T-helper 17 cell (primary cell): ENCODE measurements at places on chromosomes 12 and 14. TPM values are rescaled to one million over a fixed set of nuclear protein-coding genes. Genes with fewer than 3 reads are reported as not detected.

EFS gene
- total RNA-seq: not detected

ANO4 gene
- total RNA-seq: not detected

TMEM263 gene
- 35.1 TPM for total RNA-seq

TSPAN19 gene
- not detected for total RNA-seq

RFLNA gene
- not detected for total RNA-seq
